ENCODE measurements at places on chromosomes 2 and 18.
A peak's percentile ranks its signal among the peaks of the same experiment; 100 is the strongest.

DNA sequence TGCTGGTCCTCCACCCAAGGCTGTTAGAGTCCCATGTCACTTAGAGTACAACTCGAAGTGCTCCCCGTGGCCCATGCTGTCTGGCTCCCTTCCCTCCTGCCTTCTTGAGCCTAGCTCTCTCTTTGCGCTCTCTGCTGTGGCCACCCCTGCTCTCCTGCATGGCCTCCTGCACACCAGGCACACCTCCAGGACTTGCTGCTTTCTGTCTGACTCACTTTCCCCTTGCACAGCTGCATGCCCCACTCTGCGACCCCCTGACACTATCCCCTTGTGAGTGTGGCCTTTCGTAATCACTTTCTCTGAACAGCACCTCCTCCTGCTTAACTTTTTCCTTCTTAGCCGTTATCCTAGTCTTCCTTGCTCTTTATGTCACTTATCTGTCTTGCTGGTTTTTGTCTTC lies 343.6 kb downstream of the TGIF1 start:
- no peak for DNase-seq

- DNase-seq = no peak
These were observed 49.7 kb upstream of the AP1S3 start for GRCh38 chr2:223887127-223887526.

GRCh38 chr2:105697781-105698449 lies 46.8 kb upstream of the NCK2 start:
- no peak for DNase-seq

- no peak for DNase-seq
These were observed 261.7 kb upstream of the MAP2 start for GRCh38 chr2:209162129-209162528.

DNA sequence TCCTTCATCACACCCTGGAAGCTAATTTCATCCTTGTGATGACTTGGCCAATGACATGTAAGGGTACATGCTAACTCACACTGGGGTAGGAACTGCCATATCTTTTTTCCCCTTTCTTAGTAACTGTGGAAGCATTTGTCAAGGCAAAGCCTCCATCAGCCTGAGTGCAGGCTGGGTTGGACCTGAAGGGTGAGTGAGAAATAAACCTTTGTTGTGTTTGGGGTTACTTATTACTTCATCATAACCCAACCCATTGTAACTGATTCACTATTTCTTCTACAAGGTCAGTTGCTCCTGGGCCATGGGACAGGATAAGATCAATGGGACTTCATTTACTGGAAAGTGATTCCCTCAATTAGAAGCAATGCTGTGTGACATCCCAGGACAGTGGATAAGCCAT lies 108.4 kb downstream of the COL6A3 start:
- DNase-seq = no peak

- DNase-seq = no peak
These were observed 82.5 kb downstream of the TCF7L1 start for GRCh38 chr2:85215448-85216401.

- no peak for DNase-seq
These were observed 14.6 kb downstream of the ZNF396 start for GRCh38 chr18:35362531-35362930.

DNA sequence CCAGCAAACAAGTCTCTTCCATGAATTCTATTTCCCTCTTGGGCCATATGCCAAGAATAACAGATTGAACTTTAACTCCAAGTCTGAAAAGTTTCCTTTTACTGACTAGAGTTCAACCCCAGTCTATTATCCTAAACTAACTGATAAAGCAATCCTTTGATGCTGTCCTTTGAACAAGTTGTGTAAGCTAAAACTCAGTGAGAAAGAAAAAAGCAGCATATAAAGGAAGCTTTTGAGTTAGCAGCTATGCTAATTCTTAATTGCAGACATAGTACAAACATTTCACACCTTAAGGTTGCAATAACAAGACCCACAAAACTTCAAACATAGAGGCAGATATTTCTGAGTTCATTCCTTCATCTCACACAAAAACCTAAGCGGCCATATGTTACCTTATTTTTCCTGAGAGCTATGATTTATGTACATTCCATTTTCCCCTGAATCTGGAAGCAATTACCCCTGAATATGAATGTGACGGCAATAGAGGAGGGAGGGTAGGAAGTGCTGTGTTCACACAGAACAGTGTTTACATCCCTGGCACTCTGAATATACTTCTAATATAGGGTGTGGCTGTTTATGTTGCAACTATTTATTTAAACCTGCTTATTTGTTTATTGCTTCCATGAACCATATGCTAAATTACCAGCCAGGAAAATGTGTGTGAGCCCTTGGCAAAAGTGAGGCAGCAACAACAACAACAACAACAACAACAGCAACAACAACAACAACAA lies 180.6 kb downstream of the IRS1 start:
- DNase-seq = no peak

- no peak for DNase-seq
These were observed 55.6 kb downstream of the VIL1 start for GRCh38 chr2:218474527-218474926.

DNA sequence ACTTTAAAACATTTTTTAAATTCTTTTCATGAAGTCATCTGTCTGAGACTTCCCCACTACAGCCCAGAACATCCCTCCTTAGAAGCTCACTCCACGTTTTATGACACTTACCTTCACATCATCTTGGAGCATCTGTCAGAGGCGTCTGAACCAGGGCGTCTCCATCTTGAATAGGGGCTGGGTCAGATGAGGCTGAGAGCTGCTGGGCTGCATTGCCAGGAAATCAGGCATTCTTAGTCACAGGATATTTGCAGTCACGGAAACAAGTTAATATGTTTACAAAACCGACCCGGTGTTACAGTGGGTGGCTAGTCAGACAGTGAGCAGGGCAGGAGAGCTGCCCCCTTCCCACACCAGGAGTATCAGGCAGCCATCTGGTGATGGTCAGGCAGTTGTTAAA lies 456.5 kb downstream of the FBXO15 start:
- DNase-seq = no peak

DNA sequence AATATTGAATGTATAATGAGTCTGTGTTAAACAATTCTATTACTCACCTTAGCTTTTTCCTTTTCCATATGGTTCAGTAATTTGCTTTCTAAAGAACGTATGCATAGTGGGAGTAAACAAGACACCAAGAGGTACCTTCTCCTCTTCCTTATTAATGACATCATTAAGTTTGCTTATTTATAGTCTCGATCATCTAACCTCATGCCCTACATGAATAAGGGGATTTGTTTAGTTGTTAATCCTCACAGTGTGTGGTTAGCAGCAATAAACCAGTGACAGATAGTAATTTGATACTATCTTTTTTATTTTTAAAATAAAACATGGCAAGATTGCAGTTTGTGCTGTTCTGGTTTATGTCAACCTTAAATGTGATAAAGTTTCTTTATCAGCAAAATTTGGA lies 69.7 kb downstream of the COBLL1 start:
- DNase-seq = no peak

- peak; percentile 50 for DNase-seq
These were observed 64.7 kb downstream of the DGKD start for GRCh38 chr2:233418761-233419546.

- DNase-seq = no peak
These were observed 8.0 kb downstream of the ME2 start for GRCh38 chr18:50886929-50887328.

- DNase-seq = no peak
These were observed 7.3 kb upstream of the ASIC4 start for GRCh38 chr2:219506802-219507526.

DNA sequence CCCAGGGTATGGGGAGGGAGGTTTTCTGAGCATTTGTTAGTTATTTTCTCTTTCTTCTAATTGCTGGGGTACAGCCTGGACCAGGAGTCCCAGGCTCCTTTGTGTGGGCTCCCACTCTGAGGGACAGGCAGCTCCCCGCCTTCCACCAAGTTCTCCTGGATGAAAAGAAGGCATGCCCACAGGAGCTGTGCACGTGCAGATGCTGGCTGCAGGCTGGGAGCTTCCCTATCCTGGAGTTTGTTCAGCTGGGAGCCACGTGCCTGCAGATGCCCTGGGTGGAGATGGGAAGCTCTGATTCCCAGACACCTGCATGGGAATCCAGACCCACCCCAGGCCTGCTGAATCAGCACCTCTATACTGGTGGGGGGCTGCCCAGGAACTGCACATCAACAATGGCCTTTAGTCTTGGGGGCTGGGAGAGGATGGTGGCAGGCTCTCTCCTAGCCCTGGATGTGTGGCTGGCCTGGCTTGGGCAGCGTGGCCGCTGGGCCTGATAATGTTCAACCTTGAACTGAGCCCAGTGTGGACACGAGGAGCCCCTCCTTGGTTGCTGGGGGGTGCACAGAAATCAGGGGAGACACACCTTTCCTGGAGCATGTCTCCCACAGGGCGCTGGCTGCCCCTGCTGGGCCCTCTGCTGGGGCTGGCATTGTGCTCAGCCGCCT lies 233.6 kb upstream of the HS6ST1 start:
- DNase-seq = no peak

- no peak for DNase-seq
These were observed 345.1 kb downstream of the DYSF start for GRCh38 chr2:71798266-71799012.

- no peak for DNase-seq
These were observed 56.3 kb downstream of the RBMS1 start for GRCh38 chr2:160437273-160437672.

DNA sequence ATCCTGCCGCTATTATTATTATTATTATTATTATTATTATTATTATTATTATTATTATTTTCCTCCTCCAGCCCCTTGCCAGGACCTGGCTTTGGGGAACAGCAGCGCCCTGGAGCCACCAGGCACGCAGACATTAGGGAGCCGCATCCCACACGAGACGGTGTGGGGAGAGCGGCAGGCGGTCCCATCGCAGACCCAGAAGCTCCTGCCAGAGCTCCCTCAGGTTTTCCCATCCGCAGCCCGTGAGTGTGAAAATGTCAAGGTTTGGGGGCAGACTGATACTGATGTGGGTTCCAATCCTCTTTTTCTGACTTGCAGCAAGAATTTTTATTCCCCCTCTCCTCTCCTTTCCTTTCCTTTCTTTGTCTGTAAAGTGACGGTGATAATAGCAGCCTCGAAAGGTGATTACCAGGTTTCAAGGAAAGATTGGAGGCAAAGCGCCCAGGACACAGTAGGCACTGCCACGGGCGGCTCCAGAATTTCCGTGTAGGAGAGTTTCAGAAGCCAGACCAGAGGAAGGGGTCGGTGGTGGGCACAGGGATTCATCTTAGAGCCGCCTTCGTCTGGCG lies 816 bp downstream of the SCTR start:
- DNase-seq = no peak

DNA sequence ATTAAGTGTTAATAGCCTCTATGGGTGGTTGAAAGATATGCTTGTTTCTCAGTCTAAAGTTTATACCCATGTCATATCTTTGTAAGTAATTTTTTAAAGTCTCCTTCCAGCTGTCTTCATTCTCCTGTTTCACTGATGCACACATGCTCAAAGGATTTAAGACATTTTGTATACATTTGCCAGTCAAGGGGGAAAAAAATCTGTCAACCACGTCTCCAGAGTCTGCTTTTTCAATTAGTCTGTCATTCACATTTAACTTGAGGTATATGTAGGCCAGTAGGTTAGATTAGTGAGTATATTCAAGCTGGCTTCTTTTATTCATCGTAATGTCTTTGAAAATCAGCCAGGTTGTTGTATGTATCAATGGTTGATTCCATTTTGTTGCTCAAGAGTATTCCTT lies 193.5 kb downstream of the MCFD2 start:
- no peak for DNase-seq

DNA sequence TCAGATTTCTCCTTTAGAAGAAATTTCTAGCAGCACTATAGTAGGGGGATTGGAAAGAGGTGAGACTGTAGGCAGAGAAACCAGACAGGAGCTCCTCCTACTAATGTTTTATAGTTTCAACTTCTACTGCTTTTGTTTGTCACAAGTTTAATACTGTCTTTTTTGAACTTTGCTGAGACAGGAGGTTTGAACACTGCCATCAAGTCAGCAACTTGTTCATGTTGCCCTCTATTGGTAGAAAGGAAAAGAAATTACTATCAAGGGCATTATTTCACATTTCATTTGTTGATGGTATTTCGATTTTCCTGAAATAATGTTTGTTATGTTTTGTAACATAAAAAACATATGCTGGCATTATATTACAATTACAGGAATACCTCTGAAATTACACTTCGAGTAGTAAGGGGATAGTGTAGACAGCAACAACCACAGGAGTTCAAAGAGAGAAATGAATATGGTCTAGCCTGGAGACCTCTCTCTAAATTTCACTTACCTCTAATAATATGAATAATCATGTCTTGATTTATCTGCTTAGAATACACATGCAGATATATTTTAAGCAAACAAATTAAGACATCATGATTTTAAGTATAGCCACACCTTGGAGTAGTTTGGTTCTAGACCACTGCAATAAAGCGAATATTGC lies 12.4 kb upstream of the CCDC88A start:
- no peak for DNase-seq

- DNase-seq = no peak
These were observed 112.1 kb downstream of the NFATC1 start for GRCh38 chr18:79507546-79508480.

- DNase-seq = peak; percentile 59
These were observed at the start of gene YES1 for GRCh38 chr18:811892-812375. Gene YES1 (minus strand): TSS chr18:812242. CDS start chr18:756827, 55,415 bp downstream.

GRCh38 chr2:319059-319600 lies 31.2 kb upstream of the ALKAL2 start:
- no peak for DNase-seq

DNA sequence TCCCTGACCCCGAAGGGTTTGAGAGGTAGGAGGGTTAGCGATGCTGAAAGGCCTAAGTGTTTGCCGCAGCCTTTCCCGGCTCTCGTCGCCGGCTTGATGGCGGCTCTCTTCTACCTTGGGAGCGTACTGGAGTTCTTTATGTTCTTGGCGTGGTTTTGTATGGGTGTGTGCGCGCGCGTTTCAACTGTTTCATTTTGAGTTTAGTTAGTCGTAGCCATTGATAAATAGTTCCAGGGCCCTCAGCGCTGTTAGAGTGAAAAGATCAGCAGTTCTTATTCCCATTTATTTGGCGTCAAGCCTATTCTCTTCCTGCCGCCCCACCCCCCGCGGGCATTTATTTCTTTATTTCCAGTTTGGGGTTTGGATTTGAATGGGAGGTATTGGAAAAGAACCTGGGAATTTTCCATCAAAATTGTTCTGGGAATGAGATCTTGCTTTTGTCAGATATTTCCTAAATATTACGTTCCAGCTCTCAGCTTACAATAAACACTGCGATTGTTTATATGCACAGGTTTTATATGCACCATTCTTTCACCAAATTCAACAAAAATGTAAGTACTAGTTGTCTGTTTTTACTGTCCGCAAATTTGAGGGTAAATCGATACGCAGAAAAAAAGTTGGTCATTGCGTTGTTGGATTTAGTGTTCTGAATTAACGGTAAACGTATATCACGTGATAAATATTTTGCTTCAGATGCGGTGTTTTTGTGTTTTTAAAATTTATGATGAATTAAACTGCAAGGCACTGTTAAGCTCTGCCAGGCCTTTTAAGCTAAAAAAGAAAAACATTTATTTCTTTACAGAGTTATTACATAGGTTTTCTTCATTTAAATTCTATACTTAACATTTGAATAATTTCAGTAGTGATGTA lies 954 bp downstream of the CCNT2 start:
- DNase-seq = peak; percentile 15

- no peak for DNase-seq
These were observed 60.3 kb upstream of the SCN1A start for GRCh38 chr2:166188084-166188483.
